ENCODE measurements at places on chromosomes 12 and 14. TPM values are rescaled to one million over a fixed set of nuclear protein-coding genes. Genes with fewer than 3 reads are reported as not detected.

Gene RNU4-1
- total RNA-seq: 1,216 TPM

Gene KRT85
- total RNA-seq: not detected

Gene ACRBP
- 9.8 TPM for total RNA-seq

Gene GLT1D1
- total RNA-seq: 3.3 TPM

Gene TGM1
- total RNA-seq: 3.0 TPM

Gene GPR137C
- total RNA-seq: 0.86 TPM

Gene NUBPL
- 11.4 TPM for total RNA-seq

Gene CNIH1
- total RNA-seq: 98.5 TPM

Gene TAS2R43
- total RNA-seq: 0.35 TPM

Gene SYCP3
- total RNA-seq: 0.32 TPM

Gene CCDC175
- 0.58 TPM for total RNA-seq

Gene SLC5A8
- total RNA-seq: 0.06 TPM

DNA sequence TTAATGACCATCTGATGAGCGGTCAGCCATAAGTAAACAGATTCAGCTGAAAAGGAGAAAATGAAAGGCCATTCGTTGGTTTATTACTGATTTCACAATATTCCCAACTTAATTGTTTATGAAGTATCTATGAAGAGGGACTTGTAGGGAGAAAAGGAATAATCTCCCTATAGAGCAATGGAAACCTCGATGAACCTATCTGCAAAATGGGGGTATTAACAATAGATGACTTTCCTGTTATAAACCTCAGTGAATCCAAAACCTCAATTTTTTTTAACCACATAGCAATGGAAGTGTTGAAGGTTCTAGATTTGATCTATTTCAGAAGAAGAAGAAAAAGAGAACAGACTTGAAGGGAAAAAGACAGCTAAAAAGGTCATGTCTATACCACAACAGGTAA is 2.0 kb downstream of the WIF1 start:
- no peak for DNase-seq

- DNase-seq: no peak
These were observed 76.4 kb downstream of the BCL2L14 start for GRCh38 chr12:12147111-12147510.

DNA sequence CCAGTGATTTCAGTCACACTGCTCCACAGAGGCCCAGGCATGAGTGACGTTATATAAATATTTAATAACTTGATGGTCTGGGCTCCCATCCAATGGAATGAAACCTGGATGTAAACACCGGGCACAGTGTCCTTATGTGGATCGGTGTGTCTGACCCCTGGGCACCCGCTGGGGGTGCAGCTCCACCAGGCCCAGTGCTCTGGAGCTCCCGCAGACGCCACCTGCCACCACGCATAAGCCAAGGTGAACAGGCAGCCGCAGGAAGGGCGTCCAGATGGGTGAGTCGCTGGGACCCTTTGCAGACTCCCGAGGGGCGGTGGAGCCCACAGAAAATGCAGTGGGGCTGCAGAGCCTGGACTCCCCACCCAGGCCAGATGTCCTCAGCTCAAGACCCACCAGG is 121.6 kb downstream of the SCARB1 start:
- peak; percentile 75 for DNase-seq

DNA sequence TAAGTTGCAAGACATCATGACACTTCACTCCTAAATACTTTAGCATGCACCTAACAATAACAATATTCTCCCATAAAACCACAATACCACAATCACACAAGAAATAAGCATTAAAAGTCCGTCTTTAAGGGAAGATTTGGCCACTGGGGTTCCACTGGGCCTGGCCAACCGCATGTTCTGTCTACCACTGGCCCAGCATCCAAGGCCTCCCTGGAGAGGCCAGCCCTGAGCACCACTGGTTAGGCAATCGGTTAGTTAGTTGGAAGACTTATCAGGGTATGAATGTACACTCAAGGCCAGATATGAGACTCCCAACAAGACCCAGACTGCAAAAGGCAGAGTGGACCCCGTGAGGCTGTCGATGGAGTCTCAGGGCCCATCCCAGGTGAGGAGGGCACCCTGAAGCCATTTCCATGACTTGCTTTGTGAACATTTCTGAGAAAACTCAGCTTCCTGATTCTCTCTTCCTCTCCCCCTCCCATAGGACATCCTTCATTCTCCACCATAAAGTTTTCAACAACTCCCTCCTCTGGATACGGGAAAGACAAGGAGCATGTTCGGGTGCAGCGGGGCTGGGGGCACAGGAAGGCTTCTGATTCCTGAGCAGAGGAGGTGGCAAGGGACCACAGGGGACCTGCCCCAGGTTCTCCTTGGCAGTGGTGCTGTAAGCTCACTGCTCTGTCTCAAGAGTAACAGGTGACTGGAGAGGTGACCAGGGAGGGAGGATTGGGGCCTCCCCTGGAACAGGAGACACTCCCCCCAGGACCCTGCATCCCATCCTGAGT is 5.9 kb downstream of the PXN start:
- no peak for DNase-seq

GRCh38 chr14:62885451-62885850 is 159.8 kb downstream of the KCNH5 start:
- DNase-seq: no peak

- DNase-seq: no peak
These were observed 181.0 kb upstream of the RGS6 start for GRCh38 chr14:71751264-71751663.

GRCh38 chr14:21589317-21589716 is 9.4 kb upstream of the OR10G3 start:
- no peak for DNase-seq

DNA sequence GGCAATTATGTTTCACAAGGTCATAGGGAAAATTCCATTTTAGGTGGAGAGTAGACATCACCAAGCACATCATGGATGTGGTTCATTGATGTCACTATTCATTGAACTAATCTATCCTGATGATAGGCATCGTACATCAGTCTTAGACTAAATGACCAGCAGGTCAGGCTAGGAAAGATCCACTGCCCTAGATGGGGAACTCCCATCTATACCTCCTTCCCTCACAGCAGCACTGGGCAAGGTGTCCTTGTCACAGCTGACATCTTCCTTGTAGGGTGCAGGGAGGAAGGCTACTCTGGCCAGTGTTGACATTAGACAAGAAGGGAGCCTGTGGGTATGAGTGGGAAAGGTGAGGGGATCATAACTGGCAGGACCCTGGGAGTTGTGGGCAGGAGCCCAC is 63.8 kb upstream of the CAPRIN2 start:
- no peak for DNase-seq

DNA sequence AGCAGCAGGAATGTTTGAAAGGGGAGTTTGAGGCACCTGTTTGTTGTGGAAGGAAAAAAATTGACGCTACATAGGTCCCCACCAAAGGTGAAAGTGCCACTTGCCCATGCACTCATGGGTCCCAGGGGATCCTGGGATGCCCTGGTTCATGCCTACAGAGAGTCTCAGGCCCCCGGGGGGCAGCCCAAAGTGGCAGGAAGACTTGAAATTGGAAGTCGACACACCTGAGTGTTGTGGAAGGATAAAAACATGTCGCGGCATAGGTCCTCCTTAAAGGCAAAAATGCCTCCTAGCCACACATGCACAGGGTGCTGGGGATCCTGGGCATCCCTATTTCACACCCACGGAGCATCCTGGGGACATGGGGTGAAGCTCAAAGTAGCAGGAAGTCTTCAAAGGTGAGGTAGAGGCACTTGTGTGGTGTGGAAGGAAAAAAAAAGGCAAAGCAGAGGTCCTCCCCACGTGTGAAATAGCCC is 576.1 kb downstream of the ALG10 start:
- no peak for DNase-seq

DNA sequence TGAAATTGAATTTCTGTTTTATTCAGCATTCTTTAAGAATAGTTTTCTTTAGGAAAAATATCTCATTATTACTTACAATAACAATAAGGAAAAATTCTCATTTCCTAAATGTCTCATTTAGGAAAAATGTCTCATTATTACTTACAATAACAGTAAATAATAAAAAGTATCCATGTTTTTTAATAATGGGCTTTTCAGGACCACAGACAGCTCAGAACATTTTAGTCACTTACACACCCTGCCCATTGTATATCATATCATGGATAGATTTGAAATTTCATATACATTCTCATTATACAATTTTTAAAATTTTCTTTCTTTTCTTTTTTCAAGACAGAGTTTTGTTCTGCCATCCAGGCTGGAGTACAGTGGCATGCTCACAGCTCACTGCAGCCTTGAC is 58.9 kb downstream of the ASCL1 start:
- no peak for DNase-seq

- no peak for DNase-seq
These were observed 3.1 kb upstream of the CREBL2 start for GRCh38 chr12:12608557-12608957.

- DNase-seq: no peak
These were observed 58.3 kb upstream of the LTA4H start for GRCh38 chr12:96093543-96094196.

GRCh38 chr14:35158951-35159653 is 36.8 kb downstream of the PRORP start:
- no peak for DNase-seq

GRCh38 chr14:73771848-73772638 is 57.9 kb upstream of the PNMA1 start:
- peak; percentile 71 for DNase-seq

DNA sequence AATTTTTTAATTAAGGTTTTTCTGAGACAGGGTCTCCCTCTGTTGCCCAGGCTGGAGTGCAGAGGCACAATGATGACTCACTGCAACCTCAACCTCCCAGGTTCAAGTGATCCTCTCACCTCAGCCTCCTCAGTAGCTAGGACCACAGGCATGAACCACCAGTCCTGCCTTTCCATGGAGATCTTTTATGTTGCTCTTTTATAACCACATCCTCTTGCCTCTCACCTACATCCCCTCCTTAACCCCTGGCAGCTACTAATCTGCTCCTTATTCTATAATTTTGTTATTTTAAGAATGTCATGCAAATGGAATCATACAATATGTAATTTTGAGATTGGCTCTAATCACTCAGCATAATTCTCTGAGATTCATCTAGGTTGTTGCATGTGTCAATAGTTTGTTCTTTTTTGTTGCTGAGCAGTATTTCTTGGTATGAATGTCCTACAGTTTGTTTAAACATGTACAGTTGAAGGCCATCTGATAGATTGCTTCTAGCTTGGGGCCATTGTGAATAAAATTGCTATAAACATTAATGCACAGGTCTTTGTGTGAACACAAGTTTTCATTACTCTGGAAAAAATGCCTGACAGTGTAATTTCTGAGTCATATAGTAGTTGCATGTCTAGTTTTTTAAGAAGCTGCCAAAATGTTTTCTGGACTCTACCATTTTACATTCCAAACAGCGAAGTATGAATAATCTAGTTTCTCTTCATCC is 249.2 kb upstream of the AMIGO2 start:
- DNase-seq: no peak

- DNase-seq: no peak
These were observed 29.6 kb upstream of the KCNK10 start for GRCh38 chr14:88352698-88353097.

GRCh38 chr14:70803321-70804310 is 5.7 kb downstream of the MAP3K9 start:
- DNase-seq: no peak

GRCh38 chr14:101965181-101965544 is 790 bp downstream of the DYNC1H1 start:
- DNase-seq: peak; percentile 68

DNA sequence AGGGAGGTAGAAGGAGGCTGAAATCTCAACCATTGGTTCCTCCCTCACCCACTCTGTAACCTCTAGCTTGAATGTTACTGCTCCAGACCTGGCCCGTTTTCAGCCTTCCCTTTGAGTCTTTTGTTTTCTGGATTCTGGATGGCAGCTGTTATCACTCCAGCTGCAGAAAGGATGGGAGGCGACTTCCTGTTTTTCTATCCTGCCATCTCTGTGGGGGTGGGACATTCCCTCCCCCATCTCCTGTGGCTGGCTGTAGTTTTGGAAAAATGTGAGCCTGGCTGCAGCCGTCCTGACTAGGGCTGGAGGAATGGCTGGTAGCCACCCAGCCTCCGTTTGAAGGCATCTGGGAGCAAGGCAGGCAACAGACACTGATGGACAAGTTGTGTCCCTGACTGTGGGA is 2.9 kb upstream of the PPFIBP1 start:
- peak; percentile 18 for DNase-seq

GRCh38 chr14:104350463-104351185 is 212.2 kb downstream of the KIF26A start:
- DNase-seq: peak; percentile 47

GRCh38 chr12:54060975-54061778 is 7.5 kb downstream of the HOXC4 start:
- no peak for DNase-seq

GRCh38 chr12:56628671-56629458 is 1.3 kb downstream of the BAZ2A start:
- DNase-seq: peak; percentile 50

- no peak for DNase-seq
These were observed 162.6 kb upstream of the CCND2 start for GRCh38 chr12:4111010-4111409.

- DNase-seq: no peak
These were observed 81.4 kb upstream of the REP15 start for GRCh38 chr12:27614866-27615265.

DNA sequence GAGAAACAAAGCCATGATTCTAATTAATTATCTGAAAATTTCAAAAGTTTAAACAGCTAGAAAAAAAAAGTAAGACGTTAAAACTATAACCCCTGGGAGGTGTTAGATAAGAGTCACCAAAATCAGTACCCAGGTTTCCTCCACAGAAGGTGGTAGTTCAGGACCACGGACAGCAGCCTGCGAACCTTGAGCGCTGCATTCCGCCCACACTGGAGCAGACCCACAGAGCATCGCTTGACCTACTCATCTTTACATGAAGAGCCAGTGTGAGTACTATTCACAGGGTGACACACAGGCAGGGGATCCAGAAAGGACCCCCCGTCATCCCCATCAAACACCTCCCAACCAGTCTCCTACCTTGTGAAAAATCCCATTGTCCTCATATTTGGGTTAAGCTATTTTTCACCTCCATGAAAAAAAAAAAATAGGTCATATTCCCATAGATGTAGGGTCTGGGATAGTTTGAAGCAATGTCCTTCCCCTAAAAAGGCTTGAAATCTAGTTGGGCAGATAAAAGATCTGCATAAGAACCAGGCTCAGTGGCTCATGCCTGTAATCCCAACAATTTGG is 8.8 kb upstream of the CHGA start:
- DNase-seq: peak; percentile 40

- no peak for DNase-seq
These were observed 6.9 kb downstream of the ATP2B1 start for GRCh38 chr12:89701606-89702206.

DNA sequence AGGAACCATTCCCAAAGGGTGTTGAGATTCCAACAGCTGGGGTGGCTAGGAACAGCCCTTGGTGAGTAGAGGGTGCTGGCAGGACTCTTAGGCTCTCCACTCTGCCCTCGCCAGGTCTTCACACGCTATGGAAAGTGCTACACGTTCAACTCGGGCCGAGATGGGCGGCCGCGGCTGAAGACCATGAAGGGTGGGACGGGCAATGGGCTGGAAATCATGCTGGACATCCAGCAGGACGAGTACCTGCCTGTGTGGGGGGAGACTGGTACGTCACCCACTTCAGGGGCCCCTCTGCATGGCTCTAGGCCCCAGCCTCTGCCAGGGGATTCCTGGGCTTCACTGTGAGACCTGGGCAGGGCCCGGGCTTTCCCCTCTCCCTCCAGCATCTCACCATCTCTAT is 8.0 kb upstream of the SMARCD1 start:
- DNase-seq: no peak

Data from mucosa of gallbladder (tissue), 1 donor.